ENCODE measurements at places on chromosomes 6 and 20.

GRCh38 chr6:133889557-133890403 lies 867 bp downstream of the TCF21 start:
- DNase-seq: no peak

GRCh38 chr6:27288136-27289044 lies 23.7 kb downstream of the POM121L2 start:
- DNase-seq: no peak

- DNase-seq: no peak
Observed at GRCh38 chr6:41561416-41561815, 15.2 kb downstream of the FOXP4 start.

- no peak for DNase-seq
Observed at GRCh38 chr6:1572892-1573291, 36.8 kb upstream of the FOXC1 start.

DNA sequence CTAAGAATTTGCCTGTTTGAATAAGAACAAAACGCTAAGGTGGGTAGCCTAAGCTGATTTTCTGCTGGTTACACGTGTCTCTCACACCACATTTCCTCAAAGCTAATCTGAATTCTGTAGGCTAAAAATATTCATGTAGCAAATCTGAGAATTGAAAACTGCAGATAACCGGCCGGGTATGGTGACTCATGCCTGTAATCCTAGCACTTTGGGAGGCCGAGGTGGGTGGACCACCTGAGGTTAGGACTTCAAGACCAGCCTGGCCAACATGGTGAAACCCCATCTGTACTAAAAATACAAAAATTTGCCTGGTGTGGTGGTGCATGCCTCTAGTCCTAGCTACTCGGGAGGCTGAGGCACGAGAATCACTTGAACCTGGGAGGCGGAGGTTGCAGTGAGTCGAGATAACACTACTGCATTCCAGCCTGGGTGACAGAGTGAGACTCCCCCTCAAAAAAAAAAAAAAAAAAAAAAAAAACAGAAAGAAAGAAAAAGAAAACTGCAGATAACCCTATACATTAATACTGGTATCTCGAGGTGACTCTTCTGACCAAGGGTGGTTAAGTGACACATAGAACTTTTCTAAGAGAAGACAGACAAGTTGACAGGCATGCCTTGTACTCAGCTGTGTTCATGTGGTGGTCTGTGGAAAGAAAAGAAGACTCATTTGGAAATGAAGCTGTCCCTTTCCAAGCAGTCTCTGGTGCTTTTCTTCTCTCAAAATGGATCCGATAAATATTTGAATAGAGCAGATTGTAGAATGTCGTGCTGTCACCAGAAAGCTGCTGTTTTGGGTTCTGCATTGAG lies 24.7 kb upstream of the ASXL1 start:
- no peak for DNase-seq

DNA sequence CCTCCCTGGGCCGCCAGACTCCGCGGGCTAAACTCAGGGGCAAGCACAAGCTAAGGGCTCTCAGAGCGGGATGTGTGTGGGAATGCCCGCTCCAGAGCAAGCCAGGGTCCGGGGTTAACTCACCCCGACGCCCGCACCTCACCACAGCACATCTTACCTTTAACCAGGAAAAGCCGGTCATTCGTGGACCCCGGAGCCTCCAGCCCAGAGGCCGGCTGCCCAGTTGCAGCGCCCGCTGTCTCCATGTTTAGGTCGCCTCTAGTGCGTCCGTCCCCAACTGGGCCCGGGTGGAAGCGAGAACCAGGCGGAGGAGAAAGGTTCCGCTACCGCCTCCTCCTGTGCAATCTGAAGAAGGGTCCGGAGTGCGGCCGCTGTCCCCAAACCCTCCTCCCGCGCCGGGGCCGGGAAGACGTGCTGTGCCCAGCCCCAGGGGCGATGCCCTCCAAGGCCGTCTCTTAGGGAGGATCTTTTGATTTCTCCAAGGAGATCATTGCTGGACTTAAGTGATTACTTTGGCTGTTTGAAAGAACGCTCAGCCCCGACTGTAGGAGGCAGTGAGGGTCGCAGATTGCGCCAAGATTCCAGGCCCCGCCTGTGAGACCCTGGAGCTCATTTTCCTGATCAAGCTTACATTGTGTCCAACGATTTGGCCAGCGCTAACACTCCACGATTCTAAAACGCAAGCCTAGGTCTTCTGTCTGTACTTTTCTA lies at the start of gene TMEM242:
Gene TMEM242 (minus strand): TSS at position 265 of the 711 bp plus-strand sequence. CDS start 20 bp downstream, at position 245.
- peak; percentile 75 for DNase-seq

DNA sequence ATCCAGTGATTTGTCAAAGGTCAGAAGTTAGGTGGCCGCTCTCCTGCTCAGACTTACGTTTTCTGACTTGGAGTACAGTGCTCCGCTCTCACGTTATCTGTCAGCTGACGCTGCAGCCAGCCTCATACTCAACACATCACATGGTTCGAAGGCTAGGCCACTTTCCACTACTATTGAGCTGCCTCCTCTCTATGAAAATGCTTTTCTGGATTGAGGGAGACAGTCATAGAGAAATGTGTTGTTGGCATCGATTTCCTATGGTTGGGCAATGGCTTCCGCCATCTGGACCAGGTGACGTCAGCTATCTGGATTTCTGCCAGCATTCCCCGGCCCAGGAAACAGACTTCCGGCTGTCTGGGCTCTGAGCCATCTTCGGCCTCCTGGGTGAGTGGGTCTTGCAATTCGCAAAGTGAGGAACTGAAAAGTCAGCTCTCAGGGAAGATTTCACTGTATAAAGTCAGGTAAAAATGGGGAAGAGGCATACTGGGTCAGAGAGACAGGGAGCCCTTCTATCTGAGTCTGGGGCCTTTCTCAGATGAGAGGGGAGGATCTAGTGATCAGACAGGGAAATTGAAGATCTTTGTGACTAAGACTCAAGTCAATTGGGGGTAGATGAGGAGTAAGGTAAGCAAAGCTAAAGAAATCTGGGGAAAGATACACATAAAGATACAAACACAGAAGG lies 37.5 kb upstream of the IER3 start:
- peak; percentile 96 for DNase-seq

- peak; percentile 37 for DNase-seq
Observed at GRCh38 chr6:144285798-144286502, 815 bp downstream of the UTRN start.

DNA sequence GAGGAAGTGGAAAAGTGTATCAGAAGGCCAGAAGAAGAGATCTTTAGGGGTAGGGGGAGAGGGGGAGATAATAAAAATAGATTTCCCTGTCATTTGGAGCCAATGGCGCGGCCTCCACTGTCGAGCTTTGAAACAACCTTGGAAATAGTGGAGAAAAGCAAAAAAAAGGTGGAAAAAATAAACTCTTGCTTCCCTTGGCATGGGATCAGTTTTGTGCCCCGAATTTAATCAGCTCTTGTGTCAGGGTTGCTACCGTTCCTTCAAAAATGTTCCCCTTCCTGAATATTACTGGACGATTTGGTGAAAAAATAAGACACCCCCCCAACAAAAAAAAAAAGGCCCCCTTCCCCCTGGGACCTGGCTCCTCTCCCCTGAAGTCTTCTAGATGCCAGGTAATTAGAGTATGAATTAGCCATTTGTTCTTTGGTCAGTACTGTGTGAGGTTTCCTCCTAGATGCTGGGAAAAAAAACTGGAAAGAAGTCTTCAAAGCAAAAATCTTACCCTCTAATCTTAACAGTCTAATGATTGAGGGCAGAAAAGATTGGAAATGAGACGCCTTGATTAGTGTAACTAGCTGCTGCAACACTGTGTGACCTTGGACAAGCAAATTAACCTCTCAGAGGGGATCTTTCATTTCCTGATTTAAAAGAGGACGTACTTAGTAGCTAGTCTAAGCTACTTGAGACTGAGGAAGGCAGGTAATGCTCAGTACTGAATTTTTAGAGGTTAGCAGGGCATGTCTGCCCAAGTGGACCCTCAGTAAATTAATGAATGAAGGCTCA lies 872 bp upstream of the RBM39 start:
- DNase-seq: no peak

Data from mesothelial cell of epicardium (in vitro differentiated cells).